ENCODE measurements at places on chromosomes 7 and 10.
A peak's percentile ranks its signal among the peaks of the same experiment; 100 is the strongest.

GRCh38 chr7:46220066-46220630 is 299.1 kb upstream of the IGFBP3 start:
- no peak for DNase-seq

DNA sequence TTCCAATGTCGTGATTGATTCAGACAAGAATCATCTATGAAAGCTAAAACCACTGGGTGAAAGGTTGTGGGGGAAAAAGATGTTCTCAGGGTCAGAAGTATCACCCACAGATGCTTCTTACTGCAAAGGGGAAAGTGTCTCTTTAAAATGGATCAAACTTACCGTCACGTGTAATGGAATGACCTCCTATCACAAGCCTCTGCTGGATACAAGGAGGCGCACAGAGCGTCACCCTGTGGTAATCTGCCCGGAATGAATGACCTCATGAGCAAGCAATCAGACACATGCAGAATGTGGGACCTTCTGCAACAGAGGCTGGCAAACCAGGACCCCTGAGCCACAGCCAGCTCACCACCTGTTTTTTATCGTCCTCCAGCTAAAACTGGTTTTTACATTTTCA is 33.0 kb downstream of the WIPF3 start:
- peak; percentile 43 for DNase-seq

- DNase-seq = no peak
Measured at GRCh38 chr7:76051840-76052239, 3.9 kb downstream of the MDH2 start.

DNA sequence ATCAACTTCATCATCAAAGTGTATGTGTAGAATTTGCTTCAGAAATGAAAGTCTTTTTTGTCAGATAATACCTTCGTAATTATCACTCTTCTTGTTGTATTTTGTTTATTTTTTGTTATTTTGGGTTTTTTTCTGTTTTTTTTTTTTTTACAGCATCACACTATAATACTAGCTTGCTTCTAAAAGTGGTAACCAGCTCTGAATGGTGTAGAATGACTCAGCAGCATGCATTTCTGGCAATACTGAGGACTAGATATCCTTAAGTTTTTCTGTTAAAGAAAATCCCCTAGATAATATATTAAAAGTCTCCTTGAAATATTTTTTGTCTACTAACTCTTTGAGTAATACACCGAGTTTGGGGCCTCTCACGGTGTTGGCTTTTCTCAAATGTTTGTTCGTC is 109.1 kb downstream of the LMBR1 start:
- peak; percentile 11 for DNase-seq

- DNase-seq = peak; percentile 68
Measured at GRCh38 chr10:121927318-121927840, 452 bp downstream of the ATE1 start.

- DNase-seq = no peak
Measured at GRCh38 chr10:71381611-71382010, 15.1 kb upstream of the CDH23 start.

DNA sequence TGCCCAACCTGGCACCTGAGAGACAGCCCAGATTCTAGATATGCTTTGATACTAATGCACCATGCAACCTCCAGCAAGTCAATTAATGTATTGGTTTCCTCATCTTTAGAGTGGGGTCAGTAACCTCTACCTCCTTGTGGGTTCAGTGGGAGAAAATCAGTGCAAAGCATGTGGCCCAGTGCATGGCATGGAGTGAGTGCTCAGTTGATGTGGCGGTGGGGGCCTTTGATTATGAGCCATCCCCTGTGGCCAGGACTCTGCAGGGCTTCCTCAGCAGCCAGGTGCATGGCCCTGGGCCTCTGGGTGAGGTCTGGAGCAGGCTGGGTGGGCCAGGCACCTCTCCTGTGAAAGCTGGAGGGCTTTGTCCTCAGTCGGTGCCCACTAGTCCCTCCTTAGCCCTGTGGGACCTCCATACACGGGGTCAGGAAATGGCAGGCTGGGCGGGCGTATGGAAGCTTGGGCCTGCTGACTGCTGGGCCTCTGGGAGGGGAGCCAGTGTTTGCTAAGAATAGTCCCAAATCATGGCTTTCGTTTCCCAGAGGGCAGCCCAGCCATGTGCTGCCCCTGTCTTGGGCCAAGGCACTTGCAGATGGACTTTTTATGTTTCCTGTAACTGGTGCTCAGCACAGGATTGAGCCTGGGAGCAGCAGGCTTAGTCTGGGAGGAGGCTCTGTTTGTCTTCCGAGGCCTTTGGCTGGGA is 3.4 kb downstream of the PALD1 start:
- no peak for DNase-seq

DNA sequence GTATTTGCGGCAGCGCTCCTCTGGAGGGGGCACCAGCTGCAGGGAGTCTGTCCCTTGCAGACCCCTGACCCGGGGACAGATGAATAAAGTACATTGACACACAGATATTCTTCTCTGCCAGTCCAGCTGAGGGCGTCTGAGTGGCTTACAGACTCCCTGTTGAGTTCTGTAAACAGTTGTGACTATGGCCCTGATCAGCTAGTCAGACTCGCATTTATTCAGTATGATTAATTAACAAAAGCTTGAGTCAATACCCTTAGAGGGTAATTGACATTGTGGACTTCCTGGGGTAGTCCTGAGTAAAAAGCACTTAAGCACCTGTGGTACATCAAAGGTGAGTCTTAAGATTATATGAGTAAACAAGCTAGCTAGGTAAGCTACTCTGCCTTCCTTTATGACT is 21.0 kb downstream of the ANKRD30A start:
- no peak for DNase-seq

DNA sequence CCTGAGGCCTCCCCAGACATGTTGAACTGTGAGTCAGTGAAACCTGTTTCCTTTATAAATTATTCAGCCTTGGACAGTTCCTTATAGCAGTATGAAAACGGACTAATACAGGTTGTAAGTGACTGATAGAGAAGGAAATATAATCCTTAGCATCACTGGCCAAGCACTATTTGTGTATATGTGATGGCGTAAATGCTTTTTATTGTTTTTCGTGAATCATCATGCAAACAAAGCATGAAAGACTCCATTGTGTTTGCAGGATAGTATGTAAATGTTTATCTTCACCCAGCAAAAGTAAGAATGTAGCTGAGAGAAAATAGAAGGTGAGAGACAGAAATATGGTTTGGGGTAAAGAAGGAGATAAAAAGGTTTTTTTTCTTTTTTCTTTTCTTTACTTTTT is 92.5 kb upstream of the LRGUK start:
- no peak for DNase-seq

GRCh38 chr7:88358526-88358838 is 51.8 kb upstream of the STEAP4 start:
- DNase-seq = no peak

- DNase-seq = no peak
Measured at GRCh38 chr10:1174022-1174421, 117.8 kb downstream of the WDR37 start.

DNA sequence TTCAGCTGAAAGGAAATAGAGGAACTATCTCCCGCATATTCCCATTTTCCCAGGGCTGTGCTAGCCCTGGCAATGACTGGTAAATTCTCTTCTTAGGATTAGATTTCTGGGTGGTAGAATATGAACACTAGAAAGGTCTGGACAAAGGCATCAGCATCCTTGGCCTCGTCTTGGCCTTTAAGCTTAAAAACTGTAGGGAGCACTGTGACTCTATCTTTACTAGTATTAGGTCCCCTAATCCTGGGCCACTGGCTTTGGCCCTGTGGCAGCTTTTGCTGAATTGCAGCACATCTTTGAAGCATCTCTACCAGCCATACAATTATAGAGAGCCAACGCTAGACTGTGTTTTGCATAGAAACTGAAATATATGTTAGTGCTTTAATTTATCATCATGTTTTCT is 41.5 kb upstream of the EBLN1 start:
- no peak for DNase-seq

- peak; percentile 54 for DNase-seq
Measured at GRCh38 chr7:24825931-24826661, 68.8 kb upstream of the GSDME start.

Data from adipocyte (in vitro differentiated cells).